ENCODE measurements at places on chromosomes 7 and 10.

DNA sequence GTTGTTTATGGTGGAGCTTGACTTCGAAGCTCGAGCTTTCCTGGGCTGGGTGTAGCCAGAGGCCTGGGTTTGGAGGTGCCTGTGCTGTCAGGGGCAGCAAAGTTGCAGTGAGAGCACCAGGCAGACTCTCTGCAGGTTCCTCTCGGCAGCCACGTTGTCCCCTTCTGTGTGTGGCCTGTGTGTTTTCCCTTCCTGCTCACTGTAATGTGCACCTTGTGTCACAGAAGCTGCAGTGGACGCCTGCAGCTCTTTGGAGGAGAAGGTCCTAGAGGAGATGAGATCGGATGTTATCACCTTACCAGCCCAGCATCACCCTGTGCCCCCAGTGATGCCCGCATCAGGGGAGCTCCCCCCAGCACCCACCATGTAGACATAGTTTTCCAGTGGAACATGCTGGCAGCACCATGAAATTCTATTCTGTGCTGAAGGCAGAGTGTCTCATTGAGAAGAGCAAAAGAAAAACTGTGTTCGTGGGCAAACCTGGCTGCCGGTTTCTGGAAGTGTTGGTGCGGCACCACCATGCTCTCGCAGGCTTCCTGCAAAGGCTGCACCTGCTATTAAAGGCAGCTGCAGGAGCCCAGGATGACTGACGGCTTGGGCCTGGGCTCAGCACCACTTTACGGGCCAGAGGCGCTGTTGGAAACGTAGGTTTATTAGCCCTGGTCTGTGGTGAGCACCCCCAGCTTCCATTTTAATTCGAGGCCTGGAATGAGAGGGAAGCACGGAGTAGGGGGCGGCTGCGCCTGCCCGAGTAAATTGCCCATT, 609.8 kb upstream of the FOXK1 start:
- DNase-seq: no peak

GRCh38 chr10:21519941-21520436, 5.5 kb downstream of the SKIDA1 start:
- DNase-seq: no peak

- no peak for DNase-seq
Measured at GRCh38 chr7:101502466-101503098, 126.5 kb downstream of the MYL10 start.

- DNase-seq: no peak
Measured at GRCh38 chr7:111388912-111389311, 173.4 kb downstream of the IMMP2L start.

GRCh38 chr7:116138202-116138801, 72.0 kb upstream of the TES start:
- no peak for DNase-seq
